ENCODE measurements at places on chromosomes 3 and 15.

DNA sequence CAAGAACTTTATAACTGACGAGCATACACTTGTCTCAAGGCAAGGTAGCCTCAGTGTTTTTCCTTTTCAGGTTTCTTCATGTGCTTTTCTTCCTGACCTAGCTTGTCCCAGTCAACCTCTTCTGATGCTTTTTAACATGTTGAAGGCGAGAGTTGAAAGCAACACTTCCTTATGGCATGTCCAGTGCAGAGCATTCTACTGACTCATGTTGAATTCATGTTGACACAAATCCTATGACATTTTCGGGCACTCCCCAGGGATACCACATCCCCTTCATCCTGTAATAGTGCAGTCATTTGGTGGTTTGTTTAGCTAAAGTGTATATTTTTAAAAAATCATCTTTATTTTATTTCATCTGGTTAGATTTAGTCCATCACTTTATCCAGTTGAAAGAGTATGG is 75.9 kb upstream of the CBLB start:
- no peak for DNase-seq

DNA sequence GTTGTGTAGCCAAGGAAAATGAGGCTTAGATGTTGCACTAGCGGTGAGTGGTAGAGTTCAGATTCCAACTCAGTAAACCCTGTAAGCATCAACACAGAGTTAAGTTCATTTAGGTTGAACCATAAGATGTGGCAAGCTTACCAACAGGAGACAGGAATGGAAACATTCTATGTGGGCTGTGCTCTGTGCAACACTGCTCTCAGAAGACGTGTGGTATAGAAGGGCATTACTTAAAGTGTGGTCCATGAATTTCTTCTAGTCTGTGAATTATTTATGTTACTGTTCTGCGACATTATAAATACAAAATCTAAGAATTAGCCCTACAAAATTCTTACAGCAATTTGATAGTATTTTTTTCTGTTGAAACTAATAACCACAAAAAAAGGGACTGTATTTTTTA is 213.3 kb downstream of the GRM7 start:
- no peak for DNase-seq

- no peak for DNase-seq
Observed at GRCh38 chr15:68843425-68844311, 23.0 kb upstream of the ANP32A start.

DNA sequence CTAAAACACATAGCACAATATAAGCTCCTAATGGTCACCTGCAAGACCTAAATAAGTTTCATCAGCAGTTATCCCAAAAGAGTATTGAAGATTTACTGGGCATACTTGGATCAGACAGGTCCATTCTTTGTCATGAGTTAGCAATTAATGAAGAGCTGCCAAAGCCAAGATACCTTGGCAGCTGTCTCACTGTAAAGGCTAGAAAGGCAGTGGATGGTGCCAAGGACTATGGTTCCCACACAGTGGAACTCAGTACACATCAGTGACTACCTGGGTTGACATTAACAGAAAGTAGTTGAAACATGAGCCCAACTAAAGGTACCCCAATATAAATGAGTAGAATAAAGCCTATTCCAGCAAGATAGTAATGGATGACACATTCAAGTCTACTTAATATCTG is 41.1 kb upstream of the TMCO5A start:
- peak; percentile 32 for DNase-seq

- no peak for DNase-seq
Observed at GRCh38 chr3:31985831-31986230, 4.3 kb downstream of the ZNF860 start.

DNA sequence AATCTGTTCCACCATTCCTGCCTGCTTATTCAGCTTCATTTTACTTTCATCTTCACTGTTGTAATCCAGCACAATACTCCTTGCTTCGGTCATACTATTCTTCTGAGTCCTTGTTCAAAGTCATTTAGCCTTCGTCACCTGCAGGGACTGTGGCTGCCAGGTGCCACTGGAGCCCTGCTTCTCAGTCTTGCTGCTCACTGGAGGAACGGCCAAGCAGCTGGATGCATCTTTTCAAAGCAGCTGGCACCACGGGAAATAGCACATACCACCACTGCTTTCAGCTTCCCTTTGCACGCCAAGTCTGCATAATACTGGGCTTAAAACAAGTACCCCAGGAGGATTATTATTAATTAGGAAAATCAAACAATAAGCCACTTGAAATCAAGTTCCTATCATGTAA is 287.6 kb downstream of the BCHE start:
- no peak for DNase-seq

Data from breast epithelium (tissue), 4 donors.